ENCODE measurements at places on chromosomes 2 and 18. TPM values are rescaled to one million over a fixed set of nuclear protein-coding genes. Genes with fewer than 3 reads are reported as not detected.

The UPP2 gene
- total RNA-seq, result 0.13 TPM

The MZT2B gene
- total RNA-seq, result 91.7 TPM

The TTC32 gene
- total RNA-seq, result 14.0 TPM

The PPM1B gene
- 15.9 TPM for total RNA-seq

The FBXO36 gene
- total RNA-seq, result 6.5 TPM

The TUBA3E gene
- total RNA-seq, result not detected

The CD8B gene
- total RNA-seq, result not detected

The NPHP1 gene
- total RNA-seq, result 11.8 TPM

The CHRND gene
- not detected for total RNA-seq

The ATRAID gene
- 200 TPM for total RNA-seq
